ENCODE measurements at places on chromosomes 12 and 14.

DNA sequence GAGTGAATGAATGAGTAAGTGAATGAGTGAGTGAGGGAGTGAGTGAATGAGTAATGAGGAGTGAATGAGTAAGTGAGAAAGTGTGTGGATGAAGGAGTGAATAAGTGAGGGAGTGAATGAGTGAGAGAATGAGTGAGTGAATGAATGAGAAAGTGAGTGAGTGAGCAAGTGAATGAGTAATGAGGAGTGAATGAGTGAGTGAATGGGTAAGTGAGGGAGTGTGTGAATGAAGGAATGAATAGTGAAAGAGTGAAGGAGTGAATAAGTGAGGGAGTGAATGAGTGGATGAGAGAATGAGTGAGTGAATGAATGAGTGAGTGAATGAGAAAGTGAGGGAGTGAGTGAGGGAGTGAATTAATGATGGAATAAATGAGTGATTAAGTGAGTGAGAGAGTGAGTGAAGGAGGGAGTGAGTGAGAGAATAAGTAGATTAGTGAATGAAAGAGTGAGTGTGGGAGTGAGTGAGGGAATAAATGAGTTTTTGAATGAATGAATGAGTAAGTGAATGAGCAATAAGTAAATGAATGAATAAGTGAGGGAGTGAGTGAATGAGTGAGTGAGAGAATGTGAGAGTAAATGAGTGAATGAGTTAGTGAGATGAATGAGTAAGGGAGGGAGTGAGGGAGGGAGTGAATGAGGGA is 364.5 kb downstream of the ADGRD1 start:
- DNase-seq: no peak

DNA sequence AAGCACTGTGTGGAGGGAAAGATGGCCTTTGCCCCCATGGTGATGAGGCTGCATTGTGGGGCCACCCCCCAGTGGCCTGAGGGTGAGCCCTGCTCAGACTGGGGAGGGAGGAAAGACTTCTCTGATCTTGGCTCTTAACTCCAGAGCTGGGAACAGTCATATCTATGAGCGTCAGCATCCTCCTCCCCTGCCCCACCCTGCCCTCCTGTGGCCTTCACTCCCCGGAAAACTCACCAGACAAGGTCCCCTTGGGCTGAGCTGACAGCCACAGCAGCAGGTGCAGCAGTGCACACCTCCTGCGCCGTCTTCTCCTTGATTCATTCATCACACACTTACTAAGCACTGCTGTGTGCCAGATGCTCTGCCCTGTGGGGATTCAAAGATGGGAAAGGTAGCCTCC is 98.8 kb downstream of the B4GALNT3 start:
- no peak for DNase-seq

DNA sequence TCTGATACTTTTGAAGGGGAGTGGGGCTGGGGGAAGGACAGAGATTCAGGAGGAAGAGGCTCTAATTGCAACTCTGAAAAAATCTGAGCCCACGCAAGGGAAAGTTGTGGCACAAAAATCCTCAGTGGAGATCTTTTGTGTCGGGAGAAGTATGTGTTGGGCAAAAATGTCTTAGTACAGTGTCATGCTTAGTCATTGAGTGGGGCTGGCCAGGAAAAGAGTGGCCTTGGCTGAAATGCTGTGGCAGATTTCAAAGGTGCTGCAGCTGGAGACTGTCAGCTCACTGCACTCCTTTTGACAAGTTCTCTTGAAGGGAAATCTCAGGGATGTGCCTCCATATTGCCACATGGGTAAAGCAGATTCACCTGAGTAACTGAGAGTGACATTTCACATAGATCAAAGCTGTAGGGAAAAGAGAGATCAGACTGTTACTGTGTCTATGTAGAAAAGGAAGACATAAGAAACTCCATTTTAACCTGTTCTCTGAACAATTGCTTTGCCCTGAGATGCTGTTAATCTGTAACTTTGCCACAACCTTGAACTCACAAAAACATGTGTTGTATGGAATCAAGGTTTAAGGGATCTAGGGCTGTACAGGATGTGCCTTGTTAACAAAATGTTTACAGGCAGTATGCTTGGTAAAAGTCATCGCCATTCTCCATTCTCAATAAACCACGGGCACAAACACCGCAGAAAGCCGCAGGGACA is 36.0 kb upstream of the GLIPR1 start:
- DNase-seq: no peak

GRCh38 chr12:49687941-49688340 is 19.3 kb downstream of the FMNL3 start:
- DNase-seq: no peak

- DNase-seq: no peak
These were observed 33.5 kb downstream of the RNFT2 start for GRCh38 chr12:116771651-116772050.

- DNase-seq: no peak
These were observed 132.1 kb upstream of the PELI2 start for GRCh38 chr14:55986069-55986468.

DNA sequence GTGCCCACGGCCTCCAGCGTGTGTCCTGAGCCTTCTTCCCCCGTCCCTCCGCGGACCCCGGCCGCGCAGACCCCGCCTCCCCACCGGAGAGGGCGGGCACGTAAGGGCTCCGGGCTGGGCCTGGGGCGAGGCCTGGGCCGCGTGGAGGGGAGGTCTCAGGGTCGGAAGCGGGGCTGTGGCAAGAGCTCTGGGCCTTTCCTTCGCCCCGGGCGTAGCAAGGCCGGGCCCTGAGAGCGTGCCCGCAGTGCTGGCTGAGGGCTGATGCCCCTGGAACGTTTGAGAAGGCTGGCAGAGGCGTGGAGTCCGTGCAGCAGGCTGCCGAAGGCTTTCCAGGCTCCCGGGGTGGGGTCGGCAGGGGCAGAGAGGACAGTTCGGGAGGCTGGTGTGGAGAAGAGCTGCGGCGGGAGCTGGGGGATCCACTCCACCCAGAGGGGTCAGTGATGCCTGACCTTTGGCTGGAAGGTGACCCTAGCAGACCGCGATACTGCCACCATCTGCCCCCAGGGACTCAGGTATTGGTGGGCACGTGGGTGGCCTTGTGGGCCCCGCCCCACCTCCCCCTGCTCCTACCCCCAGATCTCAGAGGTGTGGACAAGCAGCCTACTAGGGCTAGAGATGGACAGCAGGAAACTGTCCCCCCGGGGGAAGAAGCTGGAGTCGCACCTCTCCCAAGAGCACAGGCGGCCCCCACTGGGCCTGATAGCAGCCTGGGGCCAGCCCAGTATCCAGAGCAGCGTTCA is 558 bp downstream of the TEX22 start:
- no peak for DNase-seq

- no peak for DNase-seq
These were observed 187.4 kb downstream of the TTC7B start for GRCh38 chr14:90628825-90629224.

DNA sequence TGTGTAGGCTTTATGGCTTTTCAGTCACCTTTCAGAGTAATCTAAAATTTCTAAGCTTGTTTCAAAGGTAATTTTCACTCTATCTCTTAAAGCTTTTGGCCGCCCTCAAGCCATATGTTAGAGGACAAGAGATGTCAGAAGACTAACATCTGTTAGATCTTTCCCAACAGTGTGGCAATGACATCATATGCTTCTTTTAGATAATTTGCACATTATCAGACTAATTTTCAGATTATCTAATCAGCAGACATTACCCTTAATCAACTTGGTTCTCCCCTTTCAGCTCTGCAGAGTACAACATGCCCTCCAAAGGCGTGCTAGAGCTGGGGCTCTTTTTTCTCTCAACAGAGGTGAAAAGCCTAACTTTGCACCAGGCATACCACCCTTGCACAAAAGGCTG is 207.1 kb downstream of the DPF3 start:
- no peak for DNase-seq

GRCh38 chr12:21718403-21718802 is 56.1 kb downstream of the KCNJ8 start:
- DNase-seq: no peak

DNA sequence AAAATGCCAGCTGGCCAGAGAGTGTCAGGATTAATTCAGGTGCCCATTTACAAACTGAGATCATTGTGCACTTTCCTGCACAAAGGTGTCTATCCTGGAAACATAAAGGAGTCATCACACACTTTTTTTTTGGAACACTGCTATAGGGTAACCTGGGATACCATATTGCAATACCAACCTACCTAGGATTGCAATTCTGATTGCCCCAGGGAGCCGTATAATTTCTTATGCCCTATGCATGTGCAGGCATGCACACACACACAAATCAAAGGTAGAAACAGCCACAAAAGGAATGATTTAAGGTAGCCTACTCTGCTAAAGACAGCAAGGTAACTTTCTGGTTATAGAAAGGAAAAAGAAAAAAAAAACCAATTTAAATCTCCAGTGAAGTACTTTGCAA is 285.3 kb upstream of the KITLG start:
- no peak for DNase-seq

- no peak for DNase-seq
These were observed 278.6 kb downstream of the DUSP6 start for GRCh38 chr12:89073659-89074058.

DNA sequence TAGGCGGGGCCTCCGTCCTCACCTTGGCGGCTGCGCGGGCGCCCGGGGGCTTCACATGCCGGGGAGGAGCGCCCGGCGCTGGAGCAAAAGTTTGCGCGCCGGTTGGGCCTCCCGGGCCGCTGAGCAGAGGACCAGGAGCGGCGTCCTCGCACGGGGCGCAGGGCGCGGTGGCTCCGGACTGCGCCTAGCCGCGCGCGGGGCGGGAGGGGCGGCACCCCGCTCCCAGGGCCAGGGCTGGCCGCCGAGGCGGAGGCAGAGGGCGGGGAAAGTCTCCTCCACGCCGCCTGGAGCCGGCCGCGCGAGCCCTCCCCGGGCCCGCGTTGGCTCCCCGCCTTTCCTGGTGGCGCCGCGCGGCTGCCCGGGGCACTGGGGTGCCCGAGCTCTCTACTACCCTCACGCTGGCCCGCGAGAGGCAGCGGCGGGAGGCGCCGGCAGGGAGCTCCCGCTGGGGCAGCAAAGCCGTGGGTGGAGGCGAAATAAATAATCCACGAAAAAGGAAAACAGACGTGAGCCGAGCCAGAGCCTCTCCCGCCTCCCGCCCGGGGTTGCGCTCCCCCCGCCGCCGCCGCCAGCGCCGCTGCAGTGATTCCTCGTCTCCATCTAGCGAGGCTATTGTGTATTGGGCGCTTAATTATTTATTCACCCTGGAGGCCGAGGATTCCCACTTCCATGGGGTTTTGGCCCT is 400 bp upstream of the PRIMA1 start:
- peak; percentile 58 for DNase-seq

DNA sequence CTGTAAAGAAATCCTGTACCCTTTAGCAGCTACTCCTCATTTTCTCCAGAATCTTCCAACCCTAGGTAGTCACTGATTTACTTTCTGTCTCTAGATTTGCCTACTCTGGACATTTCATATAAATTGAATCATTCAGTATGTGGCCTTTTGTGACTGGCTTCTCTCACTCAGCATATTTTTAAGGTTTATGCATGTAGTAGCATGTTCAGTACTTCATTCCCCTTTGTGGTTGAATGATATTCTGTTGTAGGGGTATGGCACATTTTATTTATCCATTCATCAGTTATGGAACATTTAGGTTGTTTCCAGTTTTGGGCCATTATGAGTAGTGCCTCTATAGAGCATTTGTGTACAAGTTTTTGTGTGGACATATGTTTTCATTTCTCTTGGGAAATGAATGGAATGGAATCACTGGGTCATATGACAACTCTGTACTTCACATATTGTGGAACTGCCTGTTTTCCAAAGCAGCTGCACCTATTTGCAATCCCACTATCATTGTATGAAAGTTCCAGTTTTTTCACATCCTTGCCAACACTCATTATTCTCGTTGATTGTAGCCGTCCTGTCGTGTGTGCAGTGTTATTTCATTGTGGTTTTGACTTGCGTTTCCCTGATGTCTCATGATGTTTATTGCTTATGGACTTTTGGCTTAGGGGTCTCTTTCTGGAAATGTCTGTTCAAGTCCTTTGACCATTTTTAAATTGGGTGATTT is 57.2 kb downstream of the ATF7IP start:
- no peak for DNase-seq

- DNase-seq: no peak
These were observed 488 bp upstream of the PLEKHH1 start for GRCh38 chr14:67532606-67532997.

GRCh38 chr12:71447691-71448132 is 8.1 kb downstream of the LGR5 start:
- DNase-seq: no peak

GRCh38 chr14:28756269-28756883 is 10.2 kb upstream of the FOXG1 start:
- no peak for DNase-seq

DNA sequence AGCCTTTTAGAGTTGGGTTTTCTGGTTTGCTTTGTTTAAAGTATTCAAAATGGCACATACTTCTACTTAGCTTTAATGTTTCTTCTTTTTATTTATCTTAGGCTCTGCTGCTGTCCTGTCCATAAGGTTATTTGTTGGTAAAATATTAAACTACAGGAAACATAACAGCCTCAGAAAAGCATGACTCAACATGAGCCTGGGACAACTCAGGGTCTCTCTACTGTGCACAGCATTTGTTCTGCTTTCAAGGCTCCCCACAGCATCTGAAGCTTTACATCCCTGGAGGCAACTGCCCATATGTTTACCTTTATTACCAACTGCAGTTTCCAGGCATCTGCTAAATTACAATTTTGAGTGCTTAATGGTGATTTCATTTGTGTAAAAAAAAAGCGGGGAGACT is 954.2 kb upstream of the FBXO33 start:
- no peak for DNase-seq

DNA sequence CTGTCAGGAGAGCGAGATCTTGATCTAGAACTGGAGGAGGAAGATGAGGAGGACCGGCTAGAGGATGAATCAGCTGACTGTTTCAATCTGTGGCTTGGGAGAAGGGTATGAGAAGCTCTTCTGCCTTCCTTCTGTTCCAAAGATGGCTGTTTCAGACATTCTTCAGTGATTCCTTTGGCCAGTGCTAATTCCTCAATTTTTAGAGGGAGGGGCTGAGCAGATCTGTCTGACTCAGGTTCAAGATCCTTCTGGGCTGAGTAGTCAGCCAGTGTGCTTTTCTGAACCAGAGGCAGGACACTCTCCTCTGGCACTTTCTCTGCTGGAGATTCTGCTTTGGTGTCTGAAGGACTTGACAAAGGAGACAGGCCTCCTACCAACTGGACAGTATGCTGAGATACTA is 15.2 kb downstream of the ACIN1 start:
- no peak for DNase-seq

GRCh38 chr12:47740606-47741339 is 15.5 kb upstream of the ENDOU start:
- no peak for DNase-seq

GRCh38 chr12:65662590-65662989 is 161.7 kb upstream of the HMGA2 start:
- DNase-seq: no peak

DNA sequence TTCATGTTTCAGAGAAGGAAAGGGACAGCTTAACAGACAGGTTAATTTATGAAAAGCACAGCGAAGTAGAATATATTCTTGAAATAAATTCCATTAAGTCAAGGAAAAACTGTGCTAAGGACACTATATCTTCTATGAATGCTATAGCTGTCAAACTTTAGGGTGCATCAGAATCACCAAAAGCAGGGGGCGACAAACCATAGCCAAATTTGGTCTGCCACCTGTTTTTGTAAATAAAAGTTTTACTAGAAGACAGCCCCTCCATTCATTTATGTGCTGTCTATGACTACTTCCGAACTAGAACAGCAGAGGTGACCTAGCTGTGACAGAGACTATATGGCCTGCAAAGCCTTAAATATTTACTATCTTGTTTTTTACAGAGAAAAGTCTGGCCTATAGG is 25.9 kb downstream of the PPP4R3A start:
- no peak for DNase-seq

- no peak for DNase-seq
These were observed 40.7 kb downstream of the NEUROD4 start for GRCh38 chr12:55060470-55060869.

Measured in stomach (tissue), 19 donors.